ENCODE measurements at places on chromosomes 4 and X. TPM values are rescaled to one million over a fixed set of nuclear protein-coding genes. Genes with fewer than 3 reads are reported as not detected.

GRCh38 chr4:98539741-98540140 lies 118.7 kb downstream of the TSPAN5 start:
- no peaks in the 10 kb centered on the region for H3K27me3 ChIP-seq
- no peak overlapping the region for H3K27ac ChIP-seq
- H3K4me1 ChIP-seq, result no peaks in the 10 kb centered on the region
- no peaks in the 10 kb centered on the region for H3K36me3 ChIP-seq
- no peak for DNase-seq
- no peak overlapping the region for H3K4me3 ChIP-seq

DNA sequence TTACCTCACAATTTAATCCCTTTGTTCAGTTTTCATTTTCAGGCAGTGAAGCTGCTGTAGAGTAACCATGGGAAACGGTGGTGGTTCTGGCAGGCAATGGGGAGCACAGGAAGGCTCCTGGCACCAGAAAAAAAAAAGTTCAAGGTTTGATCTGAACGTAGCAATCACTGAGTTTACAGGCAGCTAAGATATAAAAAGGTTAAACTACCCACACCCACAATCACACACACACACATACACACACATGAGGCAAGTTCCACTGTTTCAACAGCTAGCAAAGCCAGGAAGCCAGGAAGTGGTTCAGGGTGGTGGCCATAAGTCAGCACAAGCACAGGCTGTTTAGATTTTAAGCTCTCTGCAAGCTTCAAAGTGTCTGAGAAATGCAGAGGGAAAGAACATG lies at the start of gene SULT1B1:
TSS of gene SULT1B1 (minus strand) at position 166 of the 400 bp plus-strand sequence. CDS start 5,403 bp downstream, outside the sequence.
- H3K27ac ChIP-seq, result peak within 1 kb of the TSS; percentile 73
- H3K36me3 ChIP-seq, result no peaks in the 10 kb centered on the region
- H3K27me3 ChIP-seq, result no peaks in the 10 kb centered on the region
- DNase-seq, result no peak
- peaks cover 33% of the 10 kb centered on the region for H3K4me1 ChIP-seq

GRCh38 chr4:138162259-138162658 lies 79.9 kb downstream of the SLC7A11 start:
- no peaks in the 10 kb centered on the region for H3K27me3 ChIP-seq
- no peaks in the 10 kb centered on the region for H3K4me1 ChIP-seq
- no peak for DNase-seq
- no peak overlapping the region for H3K4me3 ChIP-seq

GRCh38 chr4:144595681-144596080 lies 50.3 kb upstream of the HHIP start:
- H3K4me1 ChIP-seq, result no peaks in the 10 kb centered on the region
- H3K27ac ChIP-seq, result no peak overlapping the region
- no peaks in the 10 kb centered on the region for H3K36me3 ChIP-seq
- no peak overlapping the region for H3K4me3 ChIP-seq
- H3K27me3 ChIP-seq, result no peaks in the 10 kb centered on the region
- no peak for DNase-seq

DNA sequence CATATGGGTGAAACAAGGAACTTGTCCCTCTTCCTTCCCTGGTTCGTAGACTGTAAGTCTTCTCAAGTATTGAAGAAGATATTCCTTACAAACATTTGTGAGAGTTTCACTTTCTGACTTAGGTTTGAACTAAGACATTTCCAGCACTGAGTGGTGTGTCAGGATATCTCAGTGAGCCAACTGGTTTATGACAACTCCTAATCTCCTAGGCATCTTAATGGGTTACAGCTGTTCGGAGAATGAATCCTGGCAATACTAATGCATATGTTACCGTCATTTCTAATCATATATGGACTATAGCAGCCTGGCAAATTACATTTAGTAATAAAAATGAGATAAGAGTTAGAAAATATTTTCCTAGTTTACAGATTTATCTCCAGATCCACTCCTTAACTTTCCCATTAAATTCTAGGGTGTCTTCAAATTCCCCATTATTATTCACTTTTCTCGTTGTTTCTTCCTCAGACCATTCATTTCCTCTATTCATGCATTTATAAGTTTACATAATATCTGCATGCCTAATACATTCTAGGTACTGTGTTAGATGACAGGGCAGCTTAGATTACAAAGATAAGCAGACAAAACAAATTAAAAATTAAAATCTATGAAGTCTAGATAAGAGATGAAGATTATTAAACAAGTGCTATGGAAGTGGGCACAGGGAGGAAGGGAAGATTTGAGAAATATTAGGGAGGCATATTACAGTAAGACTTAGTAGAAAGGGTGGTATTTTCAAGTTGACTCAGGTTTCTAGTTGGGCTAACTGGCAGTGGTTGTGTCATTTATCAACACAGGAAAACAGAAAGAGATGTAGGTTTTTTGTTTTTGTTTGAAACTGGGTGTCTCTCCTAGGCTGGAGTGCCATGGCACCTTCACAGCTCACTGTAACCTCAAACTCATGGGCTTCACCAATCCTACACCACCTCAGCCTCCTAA lies 173.9 kb downstream of the WDFY3 start:
- 0 out of 2 replicates have a peak, but pooled peaks cover 4% of the 10 kb centered on the region for H3K4me1 ChIP-seq
- no peak overlapping the region for H3K27ac ChIP-seq
- DNase-seq, result no peak
- no peaks in the 10 kb centered on the region for H3K27me3 ChIP-seq
- no peak overlapping the region for H3K4me3 ChIP-seq

DNA sequence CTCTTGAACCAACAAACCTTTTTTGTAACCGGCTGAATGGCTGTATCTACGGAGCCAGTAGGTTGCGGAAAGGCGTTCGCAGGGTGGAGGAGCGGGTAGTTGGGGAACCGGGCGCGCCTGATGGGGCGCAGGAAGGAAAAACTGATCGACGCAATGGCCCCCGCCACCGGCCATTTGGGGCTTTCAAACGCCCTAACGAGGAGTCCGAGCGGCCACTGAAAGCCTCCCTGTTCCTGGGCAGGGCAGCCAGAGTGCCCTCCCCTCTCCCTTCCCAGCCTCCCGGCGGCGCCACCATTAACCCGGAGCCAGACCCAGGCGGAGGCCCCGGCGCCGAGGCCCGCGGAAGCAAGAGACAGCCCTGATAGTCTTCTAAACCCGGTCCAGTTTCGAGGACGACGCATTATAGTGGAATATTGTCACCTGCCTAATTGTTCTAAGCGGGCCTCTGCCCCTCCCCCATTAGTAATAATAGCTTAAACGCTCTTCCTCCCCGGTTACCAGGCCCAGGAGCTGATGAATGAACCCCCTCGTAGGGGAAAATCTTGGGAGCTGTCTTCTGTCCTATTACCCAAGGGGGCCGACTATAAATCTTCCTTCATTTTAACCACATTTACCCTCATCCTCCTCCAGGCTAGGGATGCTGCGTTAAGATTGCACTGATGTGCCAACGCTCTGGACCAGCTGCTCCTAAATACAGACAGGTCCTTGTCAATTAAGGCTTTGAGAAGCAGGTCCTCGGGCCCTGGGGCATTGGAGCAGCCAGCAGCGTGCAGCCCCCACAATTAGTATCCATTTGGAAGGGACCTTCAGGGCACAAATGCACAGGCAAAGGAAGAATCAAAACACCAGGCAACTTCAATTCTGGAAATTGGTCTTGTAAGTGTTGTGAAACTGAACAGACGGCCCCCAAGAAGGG lies 61.6 kb upstream of the TMEM33 start:
- H3K27me3 ChIP-seq, result no peaks in the 10 kb centered on the region
- H3K27ac ChIP-seq, result no peak overlapping the region
- H3K36me3 ChIP-seq, result no peaks in the 10 kb centered on the region
- no peak overlapping the region for H3K4me3 ChIP-seq
- H3K4me1 ChIP-seq, result no peaks in the 10 kb centered on the region

- no peak overlapping the region for H3K4me3 ChIP-seq
- no peaks in the 10 kb centered on the region for H3K36me3 ChIP-seq
- no peaks in the 10 kb centered on the region for H3K27me3 ChIP-seq
- no peak overlapping the region for H3K27ac ChIP-seq
- no peak for DNase-seq
- peaks cover 40% of the 10 kb centered on the region for H3K4me1 ChIP-seq
Measured at GRCh38 chrX:6986915-6987314, 160.6 kb upstream of the STS start.

GRCh38 chrX:40816906-40817305 lies 81.6 kb upstream of the MED14 start:
- no peak for DNase-seq
- no peaks in the 10 kb centered on the region for H3K27me3 ChIP-seq
- no peaks in the 10 kb centered on the region for H3K4me1 ChIP-seq
- H3K36me3 ChIP-seq, result no peaks in the 10 kb centered on the region
- H3K4me3 ChIP-seq, result no peak overlapping the region

DNA sequence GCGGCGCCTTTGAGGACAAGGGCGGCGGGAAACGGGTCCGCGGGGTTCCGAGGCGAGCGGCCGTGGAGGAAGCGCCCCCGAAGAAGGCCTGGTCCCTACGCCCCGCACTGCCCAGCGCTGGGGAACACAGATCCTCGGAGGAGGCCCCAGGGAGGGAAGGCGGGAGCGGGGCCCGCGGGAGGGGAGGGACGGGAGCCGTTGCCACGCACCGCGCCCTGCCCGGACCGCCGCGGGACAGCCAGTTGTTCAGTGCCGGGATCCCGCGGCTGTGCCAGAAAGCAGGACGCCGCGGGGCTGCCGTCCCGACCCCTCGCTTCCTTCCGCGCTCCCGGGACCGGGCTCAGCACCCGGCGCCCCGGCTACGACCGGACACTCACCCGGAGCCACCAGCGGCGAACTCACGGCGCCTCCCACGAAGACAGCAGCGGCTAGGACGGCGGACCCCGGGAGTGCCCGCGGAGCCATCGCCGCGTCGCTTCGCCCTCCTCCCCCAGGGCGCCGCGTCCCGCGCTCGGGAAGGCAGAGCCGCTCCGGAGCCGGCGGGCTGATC lies 278 bp downstream of the RELL1 start:
- H3K4me1 ChIP-seq, result peaks cover 35% of the 10 kb centered on the region
- DNase-seq, result no peak
- H3K27me3 ChIP-seq, result no peaks in the 10 kb centered on the region
- peak overlapping the region; percentile 70 for H3K4me3 ChIP-seq

GRCh38 chr4:85676050-85676425 lies 201.1 kb downstream of the ARHGAP24 start:
- no peak overlapping the region for H3K27ac ChIP-seq
- H3K27me3 ChIP-seq, result no peaks in the 10 kb centered on the region
- no peak overlapping the region for H3K4me3 ChIP-seq
- DNase-seq, result no peak
- no peaks in the 10 kb centered on the region for H3K4me1 ChIP-seq

DNA sequence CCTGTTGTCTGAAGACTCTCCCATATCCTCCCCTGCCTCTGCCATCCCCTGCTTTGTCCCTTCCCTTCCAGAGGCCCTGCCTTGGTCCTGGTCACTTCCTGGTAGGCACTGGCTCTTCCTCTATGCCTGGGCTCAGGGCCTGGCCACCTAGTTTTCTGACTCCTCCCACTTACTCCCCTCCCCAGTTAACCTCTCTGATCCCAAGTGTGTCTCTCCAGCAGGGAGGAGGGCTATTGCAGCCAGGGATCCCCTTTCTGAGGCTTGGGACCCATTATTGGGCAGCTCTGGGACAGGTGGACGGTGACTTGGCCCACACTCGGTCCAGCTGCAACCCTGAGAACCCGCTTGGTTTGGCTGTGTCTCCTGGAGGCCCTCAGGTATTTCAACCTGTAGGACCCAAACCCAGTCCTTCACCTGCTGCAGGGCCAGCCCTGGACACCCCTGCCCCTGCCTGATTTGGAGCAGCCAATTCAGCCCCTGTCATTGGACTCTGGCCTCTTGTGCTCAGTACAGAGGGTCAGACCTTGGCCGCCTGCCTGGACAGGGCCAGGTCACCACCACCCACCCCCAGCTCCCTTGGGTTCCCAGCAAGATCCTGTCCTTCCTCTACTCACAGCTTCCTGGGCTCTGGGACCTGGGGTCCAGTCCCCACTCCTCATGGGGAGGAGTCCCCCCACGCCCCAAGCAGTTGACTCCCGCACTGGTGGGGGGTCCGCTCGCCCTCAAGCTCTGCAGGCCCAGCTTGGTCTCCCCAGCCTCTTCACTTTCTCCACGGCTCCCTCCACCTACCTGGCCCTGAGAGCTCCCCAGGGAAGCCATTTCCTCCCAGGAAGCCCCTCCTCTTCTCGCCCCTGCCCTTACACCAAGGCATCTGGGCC lies 1.1 kb upstream of the SH3BP2 start:
- no peaks in the 10 kb centered on the region for H3K27me3 ChIP-seq
- no peak overlapping the region for H3K4me3 ChIP-seq
- H3K27ac ChIP-seq, result no peak overlapping the region
- peak; percentile 35 for DNase-seq
- no peaks in the 10 kb centered on the region for H3K36me3 ChIP-seq

GRCh38 chrX:40872351-40872750 lies 137.0 kb upstream of the MED14 start:
- H3K27me3 ChIP-seq, result no peaks in the 10 kb centered on the region
- no peaks in the 10 kb centered on the region for H3K36me3 ChIP-seq
- H3K27ac ChIP-seq, result no peak overlapping the region
- no peak overlapping the region for H3K4me3 ChIP-seq

- DNase-seq, result peak; percentile 57
- no peak overlapping the region for H3K4me3 ChIP-seq
- H3K36me3 ChIP-seq, result no peaks in the 10 kb centered on the region
- no peaks in the 10 kb centered on the region for H3K27me3 ChIP-seq
Measured at GRCh38 chrX:48945517-48946348, 11.7 kb downstream of the OTUD5 start.

DNA sequence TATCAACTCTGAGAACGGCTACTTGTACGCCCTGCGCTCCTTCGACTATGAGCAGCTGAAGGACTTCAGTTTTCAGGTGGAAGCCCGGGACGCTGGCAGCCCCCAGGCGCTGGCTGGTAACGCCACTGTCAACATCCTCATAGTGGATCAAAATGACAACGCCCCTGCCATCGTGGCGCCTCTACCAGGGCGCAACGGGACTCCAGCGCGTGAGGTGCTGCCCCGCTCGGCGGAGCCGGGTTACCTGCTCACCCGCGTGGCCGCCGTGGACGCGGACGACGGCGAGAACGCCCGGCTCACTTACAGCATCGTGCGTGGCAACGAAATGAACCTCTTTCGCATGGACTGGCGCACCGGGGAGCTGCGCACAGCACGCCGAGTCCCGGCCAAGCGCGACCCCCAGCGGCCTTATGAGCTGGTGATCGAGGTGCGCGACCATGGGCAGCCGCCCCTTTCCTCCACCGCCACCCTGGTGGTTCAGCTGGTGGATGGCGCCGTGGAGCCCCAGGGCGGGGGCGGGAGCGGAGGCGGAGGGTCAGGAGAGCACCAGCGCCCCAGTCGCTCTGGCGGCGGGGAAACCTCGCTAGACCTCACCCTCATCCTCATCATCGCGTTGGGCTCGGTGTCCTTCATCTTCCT lies 2.7 kb downstream of the PCDH10 start:
- no peak overlapping the region for H3K4me3 ChIP-seq
- DNase-seq, result no peak
- H3K4me1 ChIP-seq, result no peaks in the 10 kb centered on the region
- no peaks in the 10 kb centered on the region for H3K36me3 ChIP-seq
- no peak overlapping the region for H3K27ac ChIP-seq

DNA sequence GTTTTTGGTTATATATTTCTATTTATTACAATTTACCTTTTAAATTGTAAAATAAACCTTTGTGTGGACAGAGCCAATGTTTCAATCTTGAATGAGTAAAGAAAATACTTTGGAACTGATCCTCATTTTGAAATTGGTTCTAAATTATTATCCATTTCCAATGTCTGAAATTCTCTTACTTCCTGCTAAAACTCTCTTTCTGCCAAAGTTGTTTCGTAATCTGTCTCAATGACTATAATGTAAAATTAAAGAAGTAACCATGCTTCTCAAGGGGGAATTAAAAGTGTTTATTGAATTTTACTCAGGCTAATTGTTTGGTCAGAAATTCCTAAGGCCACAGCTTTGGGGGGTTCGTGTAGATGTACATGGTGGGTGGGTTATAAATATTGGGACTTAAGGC lies 34.8 kb downstream of the YIPF6 start:
- H3K27me3 ChIP-seq, result no peaks in the 10 kb centered on the region
- no peak overlapping the region for H3K27ac ChIP-seq
- H3K4me1 ChIP-seq, result no peaks in the 10 kb centered on the region
- DNase-seq, result no peak

The G3BP2 gene
- total RNA-seq, result 187 TPM

The IL9R gene
- total RNA-seq, result 0.44 TPM

The TBX22 gene
- not detected for total RNA-seq

The AKAP4 gene
- total RNA-seq, result not detected

The VBP1 gene
- 54.8 TPM for total RNA-seq

The TBC1D14 gene
- 54.0 TPM for total RNA-seq
